ENCODE measurements at places on chromosomes 3 and 15. TPM values are rescaled to one million over a fixed set of nuclear protein-coding genes. Genes with fewer than 3 reads are reported as not detected.
A peak's percentile ranks its signal among the peaks of the same experiment; 100 is the strongest.

DNA sequence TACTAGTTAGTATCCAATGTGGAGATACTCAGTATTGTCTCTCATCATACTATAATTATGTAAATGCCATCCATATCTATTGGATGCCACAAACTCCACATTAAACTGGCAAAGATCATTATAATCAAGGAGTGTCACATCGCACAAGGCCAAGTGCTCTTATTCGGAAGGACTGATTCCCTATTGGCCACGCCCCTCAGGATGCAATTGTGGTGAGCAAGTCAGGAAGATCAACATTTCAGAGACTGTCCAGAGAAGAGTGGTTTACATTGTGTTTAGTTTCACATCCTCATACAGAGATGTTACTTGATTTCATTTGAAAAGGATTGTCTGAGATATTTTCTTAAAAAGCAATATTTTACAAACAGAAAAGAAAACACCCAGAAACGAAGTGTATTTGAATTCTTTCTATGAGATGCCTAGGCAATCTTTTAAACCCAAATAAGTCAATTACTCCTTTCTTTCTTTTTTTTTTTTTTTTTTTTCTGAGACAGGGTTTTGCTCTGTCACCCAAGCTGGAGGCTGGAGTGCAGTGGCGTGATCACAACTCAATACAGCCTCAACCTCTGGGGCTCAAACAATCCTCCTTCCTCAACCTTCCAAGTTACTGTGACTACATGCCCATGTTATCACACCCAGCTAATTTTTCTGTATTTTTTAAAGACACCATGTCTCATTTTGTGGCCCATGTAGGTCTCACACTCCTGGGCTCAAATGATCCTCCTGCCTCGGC lies 369.1 kb downstream of the RBMS3 start:
- no peaks in the 10 kb centered on the region for H3K36me3 ChIP-seq
- H3K27ac ChIP-seq = no peak overlapping the region
- peaks cover 3% of the 10 kb centered on the region for H3K27me3 ChIP-seq
- H3K4me1 ChIP-seq = peaks cover 5% of the 10 kb centered on the region
- H3K4me3 ChIP-seq = no peak overlapping the region

GRCh38 chr15:78347586-78348543 lies 7.7 kb downstream of the CRABP1 start:
- H3K36me3 ChIP-seq = no peaks in the 10 kb centered on the region
- no peak for DNase-seq
- peaks cover 23% of the 10 kb centered on the region for H3K27me3 ChIP-seq
- H3K4me3 ChIP-seq = no peak overlapping the region
- no peaks in the 10 kb centered on the region for H3K4me1 ChIP-seq

ZFAND6 gene
- 54.9 TPM for total RNA-seq

GRCh38 chr3:89434621-89435380 lies 327.4 kb downstream of the EPHA3 start:
- H3K4me3 ChIP-seq = no peak overlapping the region
- no peak for DNase-seq
- no peaks in the 10 kb centered on the region for H3K4me1 ChIP-seq
- no peaks in the 10 kb centered on the region for H3K36me3 ChIP-seq
- no peak overlapping the region for H3K27ac ChIP-seq

- peaks cover 22% of the 10 kb centered on the region for H3K36me3 ChIP-seq
- H3K4me3 ChIP-seq = peak overlapping the region; percentile 53
- H3K27me3 ChIP-seq = no peaks in the 10 kb centered on the region
- no peak for DNase-seq
- H3K4me1 ChIP-seq = peaks cover 82% of the 10 kb centered on the region
Measured at GRCh38 chr15:60571008-60571420, 92.1 kb upstream of the ICE2 start.

GRCh38 chr3:66028457-66028856 lies 10.3 kb downstream of the MAGI1 start:
- no peak overlapping the region for H3K4me3 ChIP-seq
- no peaks in the 10 kb centered on the region for H3K4me1 ChIP-seq
- no peak for DNase-seq
- no peaks in the 10 kb centered on the region for H3K36me3 ChIP-seq
- H3K27ac ChIP-seq = no peak overlapping the region
- H3K27me3 ChIP-seq = peaks cover 4% of the 10 kb centered on the region

DNA sequence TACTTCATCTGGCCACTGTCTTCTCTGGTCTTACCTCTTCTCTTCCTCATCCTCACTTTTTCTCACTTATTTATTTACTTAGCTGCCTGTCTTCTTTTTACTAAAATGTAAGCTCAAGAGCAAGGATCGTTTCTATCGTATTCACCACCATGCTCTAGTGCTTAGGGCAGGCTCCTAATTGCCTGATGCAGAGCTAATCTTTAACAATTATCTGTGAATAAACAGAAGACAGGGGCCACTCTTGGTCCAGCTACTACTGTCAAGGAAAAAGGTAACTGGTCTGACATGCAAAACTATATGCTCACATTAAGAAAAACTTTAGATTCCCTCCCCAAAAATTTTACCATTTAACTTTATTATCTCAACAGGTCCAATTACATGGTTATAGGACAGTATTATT lies 17.5 kb downstream of the PIK3R4 start:
- H3K36me3 ChIP-seq = peaks cover 6% of the 10 kb centered on the region
- DNase-seq = no peak
- H3K4me1 ChIP-seq = peaks cover 1% of the 10 kb centered on the region
- no peak overlapping the region for H3K4me3 ChIP-seq

SYNPR gene
- not detected for total RNA-seq

GOLGA8M gene
- total RNA-seq = 7.7 TPM

MASP1 gene
- total RNA-seq = not detected

GRCh38 chr15:88695101-88695500 lies 56.3 kb downstream of the ISG20 start:
- H3K27me3 ChIP-seq = peaks cover 14% of the 10 kb centered on the region
- H3K4me3 ChIP-seq = no peak overlapping the region
- no peak for DNase-seq
- no peaks in the 10 kb centered on the region for H3K36me3 ChIP-seq
- H3K27ac ChIP-seq = no peak overlapping the region

GRCh38 chr3:126979046-126979628 lies 3.8 kb upstream of the PLXNA1 start:
- H3K27me3 ChIP-seq = peaks cover 11% of the 10 kb centered on the region
- no peak overlapping the region for H3K4me3 ChIP-seq
- H3K4me1 ChIP-seq = peaks cover 14% of the 10 kb centered on the region
- H3K27ac ChIP-seq = no peak overlapping the region
- H3K36me3 ChIP-seq = peaks cover 3% of the 10 kb centered on the region
